CD4-positive, alpha-beta T cell treated with Interleukin-4 for 1 hour (primary cell): ENCODE measurements at places on chromosomes 7 and 10.
A peak's percentile ranks its signal among the peaks of the same experiment; 100 is the strongest.

- no peak for DNase-seq
Measured at GRCh38 chr7:91291902-91292301, 27.7 kb downstream of the FZD1 start.

- no peak for DNase-seq
Measured at GRCh38 chr10:77104459-77104980, 533.1 kb downstream of the KCNMA1 start.

- DNase-seq: no peak
Measured at GRCh38 chr10:126301701-126302475, 86.4 kb downstream of the ADAM12 start.

- DNase-seq: no peak
Measured at GRCh38 chr7:75066521-75066920, 7.1 kb downstream of the RCC1L start.

DNA sequence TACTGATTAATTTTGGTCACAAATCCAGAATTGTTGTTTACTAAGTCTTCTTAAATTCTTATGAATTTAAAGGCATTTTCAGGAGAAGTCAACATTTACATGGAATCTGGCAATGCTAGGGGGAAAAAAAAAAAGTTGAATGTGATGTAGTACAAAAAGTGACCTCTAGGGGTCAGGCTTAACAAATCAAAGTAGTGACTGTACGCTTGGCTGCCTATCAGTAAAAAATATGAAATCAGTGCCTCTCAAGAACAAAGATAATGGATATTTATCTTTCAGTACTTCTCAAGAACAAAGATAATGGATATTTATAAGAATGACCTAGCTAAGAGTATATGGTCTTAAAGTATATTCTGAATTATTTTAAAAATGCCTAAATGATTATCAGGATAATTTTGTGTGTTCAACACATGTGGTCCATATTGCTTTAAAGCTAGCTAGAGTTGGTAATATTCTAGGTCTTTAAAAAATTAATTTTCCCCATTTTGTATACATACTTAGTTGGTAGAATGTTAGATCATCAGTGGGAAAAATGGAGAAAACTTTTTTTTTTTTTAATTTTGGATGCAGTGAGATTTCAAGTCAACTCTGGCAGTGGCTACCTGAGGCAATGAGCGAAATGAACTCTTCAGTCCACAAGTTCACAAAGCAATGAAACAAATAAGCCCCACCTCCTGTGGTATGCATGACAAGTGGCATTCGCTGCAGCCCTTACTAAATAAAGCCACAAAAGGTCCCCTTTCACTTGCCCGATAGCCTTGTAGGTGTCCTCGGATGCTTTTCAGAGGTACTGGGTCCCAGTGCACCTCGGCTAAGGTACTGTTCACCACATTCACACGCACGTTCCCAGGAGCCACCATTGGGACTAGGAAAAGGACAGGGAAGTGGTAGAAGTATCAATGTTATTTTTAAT, 51.2 kb upstream of the LAMB4 start:
- DNase-seq: peak; percentile 34

GRCh38 chr10:23461557-23461956, 22.7 kb downstream of the OTUD1 start:
- no peak for DNase-seq

- DNase-seq: peak; percentile 68
Measured at GRCh38 chr7:24911213-24911603, 68.8 kb downstream of the OSBPL3 start.

DNA sequence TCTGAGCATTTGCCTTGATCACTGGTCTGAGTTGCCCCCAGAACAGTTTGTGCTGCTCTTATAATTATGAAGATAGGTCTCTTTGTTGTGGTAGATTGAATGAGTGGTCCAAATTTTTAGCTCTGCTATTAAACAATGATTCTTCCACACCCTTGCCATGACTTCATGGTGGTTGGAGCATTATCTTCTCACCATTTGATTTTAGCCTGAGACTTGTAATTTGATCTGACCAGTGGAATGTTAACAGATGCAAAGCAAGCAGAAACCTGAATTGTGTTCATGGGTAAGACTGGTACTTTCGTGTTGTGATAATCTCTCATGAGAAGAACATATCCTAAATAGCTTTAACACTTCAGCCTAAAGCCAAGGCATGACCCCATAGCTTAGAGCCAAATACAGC, 139.1 kb downstream of the TFPI2 start:
- DNase-seq: no peak

DNA sequence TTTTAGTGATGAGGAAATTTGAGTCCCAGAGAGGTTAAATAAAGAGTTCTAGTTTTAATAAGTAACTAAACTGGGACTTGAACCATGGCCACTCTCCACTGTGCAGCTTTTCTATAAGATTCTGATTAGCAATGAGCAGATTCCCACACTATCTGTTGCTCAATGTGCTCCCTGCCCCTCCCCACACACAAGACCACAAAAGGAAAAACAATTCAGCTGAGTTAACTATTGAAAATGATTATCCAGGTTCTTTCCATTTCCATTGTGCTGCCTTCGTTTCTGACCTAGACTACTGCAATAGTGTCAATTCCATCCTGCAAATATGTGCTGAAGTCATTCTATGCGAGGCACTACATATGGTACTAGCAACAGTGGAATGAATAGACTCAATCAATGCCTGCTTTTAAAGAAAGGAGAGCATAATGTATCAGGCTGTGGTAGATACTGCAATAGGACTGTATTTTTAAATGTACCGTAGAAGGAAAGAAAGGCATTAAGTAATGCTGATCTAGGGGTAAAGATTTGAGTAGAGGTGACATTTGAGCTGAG, 97.0 kb downstream of the SEMA3C start:
- no peak for DNase-seq

DNA sequence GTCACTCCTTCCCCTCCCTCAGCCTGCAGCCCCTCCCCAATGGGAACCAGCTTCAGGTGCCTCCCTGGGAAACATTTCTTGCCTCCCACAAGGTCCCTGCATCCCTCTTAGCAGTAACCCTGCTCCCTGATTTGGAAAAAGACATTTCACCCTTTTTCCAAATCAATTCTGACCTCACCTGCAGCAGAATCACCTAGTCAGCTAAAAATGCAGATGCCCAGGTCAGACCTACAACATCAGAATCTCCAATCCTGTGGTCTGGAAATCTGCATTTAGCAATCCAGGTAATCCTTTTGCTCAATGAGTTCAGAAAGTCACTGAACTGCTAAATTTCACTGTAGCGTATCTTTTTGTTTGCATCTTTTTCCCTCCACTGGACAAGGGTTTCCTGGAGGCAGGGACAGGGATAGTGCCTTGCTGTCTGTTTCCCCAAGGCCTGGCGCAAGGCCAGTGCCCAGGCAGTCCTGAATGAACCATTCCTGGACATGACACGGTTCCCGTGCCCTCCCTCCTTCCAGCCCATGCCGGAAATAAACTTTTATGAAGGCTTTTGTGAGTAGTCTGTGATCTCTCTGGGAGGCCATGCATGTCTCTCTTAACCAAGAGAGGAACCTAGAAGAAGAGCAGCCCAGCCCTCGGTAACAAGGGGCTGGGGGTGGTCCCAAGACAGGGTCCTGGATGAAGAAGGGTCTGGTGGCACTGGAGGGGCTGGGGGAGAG, 44.0 kb downstream of the COL13A1 start:
- no peak for DNase-seq

GRCh38 chr10:61301575-61301974, 151.6 kb downstream of the TMEM26 start:
- DNase-seq: no peak

GRCh38 chr10:59561477-59562121, 148.1 kb downstream of the SLC16A9 start:
- no peak for DNase-seq

DNA sequence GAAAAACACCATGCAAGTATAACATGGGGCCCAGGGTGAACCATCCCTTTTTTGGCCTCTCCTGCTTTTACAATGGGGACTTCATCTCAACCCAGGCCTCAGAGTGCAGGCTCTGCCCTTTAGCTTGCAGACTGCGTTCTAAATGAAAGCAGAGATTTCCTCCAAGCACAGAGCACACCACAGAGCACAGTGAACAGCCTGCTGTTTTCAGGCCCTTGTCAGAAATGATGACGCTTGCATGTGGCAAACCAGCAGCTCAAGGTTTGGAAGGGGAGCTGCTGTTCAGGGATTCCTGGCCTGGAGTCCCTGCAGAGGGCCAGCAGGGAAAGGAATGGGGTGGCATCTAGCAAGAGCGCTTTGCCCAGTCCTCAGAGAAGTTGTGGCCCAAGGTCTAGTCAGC, 167.3 kb upstream of the CDCA7L start:
- DNase-seq: no peak

- no peak for DNase-seq
Measured at GRCh38 chr7:116337800-116338199, 127.5 kb downstream of the TES start.

DNA sequence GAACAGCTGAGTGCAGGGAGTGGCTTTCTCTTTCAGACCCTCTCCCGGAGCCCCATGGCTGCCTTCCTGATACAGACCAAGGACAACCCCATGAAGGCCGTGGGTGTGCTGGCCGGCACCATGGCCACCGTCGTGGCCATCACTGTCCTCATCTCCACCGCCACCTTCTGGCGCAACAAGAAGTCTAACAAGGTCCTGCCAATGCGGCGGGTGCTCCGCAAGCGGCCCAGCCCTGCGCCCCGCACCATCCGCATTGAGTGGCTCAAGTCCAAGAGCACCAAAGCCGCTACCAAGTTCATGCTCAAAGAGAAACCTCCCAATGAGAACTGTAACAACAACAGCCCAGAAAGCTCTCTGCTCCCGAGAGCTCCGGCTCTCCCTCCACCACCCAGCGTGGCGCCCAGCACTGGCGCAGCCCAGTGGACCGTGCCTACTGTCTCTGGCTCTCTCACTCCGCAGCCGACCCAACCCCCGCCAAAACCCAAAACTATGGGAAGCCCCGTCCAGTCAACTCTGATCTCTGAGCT, 11.2 kb downstream of the LRIT2 start:
- no peak for DNase-seq

GRCh38 chr10:126127481-126128029, 231.2 kb downstream of the FANK1 start:
- DNase-seq: no peak

GRCh38 chr10:42149027-42149700, 489.2 kb downstream of the ZNF33B start:
- no peak for DNase-seq

DNA sequence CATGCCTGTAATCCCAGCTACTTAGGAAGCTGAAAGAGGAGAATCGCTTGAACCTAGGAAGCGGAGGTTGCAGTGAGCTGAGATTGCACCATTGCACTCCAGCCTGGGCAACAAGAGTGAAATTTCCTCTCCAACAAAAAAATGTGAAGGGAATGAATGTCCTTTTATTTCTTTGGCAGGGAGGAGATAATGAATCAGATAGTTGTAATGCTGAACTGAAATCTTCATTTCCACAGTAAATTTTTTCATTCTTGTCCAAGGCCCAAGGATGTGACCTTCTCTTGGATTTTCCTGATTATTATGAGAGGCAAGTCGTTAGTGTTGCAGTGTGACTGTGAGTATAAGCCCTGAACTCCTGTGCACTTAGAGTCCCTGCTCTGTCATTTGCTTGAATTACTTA, 13.6 kb downstream of the STAMBPL1 start:
- no peak for DNase-seq

GRCh38 chr10:7435674-7436073, 24.8 kb upstream of the SFMBT2 start:
- no peak for DNase-seq

DNA sequence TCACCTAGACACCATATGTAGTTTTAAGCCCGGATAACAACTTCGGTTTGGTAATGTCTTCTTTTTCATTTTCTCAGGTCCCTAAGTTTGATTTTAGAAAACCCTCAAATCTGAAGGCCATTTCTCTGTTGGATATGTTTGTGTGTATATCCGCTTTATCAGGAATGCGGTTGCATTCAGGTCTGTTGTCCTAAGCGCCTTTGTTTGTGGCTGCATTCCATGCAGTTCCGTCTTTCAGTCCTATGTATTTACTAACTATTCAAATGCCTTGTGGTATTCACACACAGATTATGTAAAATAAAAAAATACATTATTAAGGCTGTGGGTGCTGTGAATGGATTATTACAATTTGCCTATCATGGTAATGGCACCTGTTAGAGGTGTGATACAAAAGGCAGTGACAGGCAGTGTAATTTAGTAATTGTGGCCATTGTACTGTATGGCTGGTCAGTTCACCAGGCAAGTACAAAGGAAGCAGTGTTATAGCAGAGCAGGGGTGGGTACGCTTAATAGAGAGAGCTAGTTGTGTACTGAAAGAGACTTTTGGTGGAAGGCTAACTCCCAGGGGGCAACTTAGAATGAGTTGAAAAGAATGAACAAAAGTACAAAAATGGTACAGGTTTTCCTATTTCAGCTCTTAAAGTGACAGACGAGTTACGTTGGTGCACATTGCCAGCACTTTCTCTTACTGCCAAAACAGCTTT, 136.4 kb downstream of the VTI1A start:
- DNase-seq: no peak

- DNase-seq: no peak
Measured at GRCh38 chr10:89330537-89331212, 2.9 kb downstream of the IFIT3 start.

DNA sequence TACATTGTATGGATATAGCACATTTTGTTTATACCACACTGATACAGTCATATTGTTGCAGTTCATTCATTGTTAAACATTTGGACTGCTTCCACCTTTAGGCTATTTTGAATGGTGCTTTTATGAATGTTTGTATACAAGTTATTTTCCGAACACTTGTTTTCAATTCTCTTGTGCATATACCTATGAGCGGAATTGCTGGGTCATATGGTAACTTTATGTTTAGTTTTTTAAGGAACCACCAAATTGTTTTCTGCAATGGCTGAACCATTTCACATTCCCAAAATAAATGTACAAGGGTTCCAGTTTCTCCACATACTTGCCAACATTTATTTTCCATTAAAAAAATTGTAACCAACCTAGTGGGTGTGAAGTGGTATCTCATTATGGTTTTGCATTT, 4.0 kb upstream of the EXOC4 start:
- DNase-seq: no peak

DNA sequence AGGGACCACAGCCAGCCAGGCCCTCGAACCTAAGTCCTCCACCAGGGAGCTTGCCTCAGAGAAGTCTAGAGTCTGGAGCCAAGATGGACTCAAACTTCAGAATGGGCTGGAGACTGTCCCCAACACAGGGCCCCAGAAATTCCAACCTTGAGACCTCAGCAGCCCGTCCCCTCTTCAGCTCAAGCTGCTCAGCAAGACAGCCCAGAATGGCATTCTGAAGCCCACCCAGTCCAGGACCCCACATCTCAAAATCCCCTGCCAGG, 15.9 kb downstream of the KCNH2 start:
- DNase-seq: no peak

- DNase-seq: no peak
Measured at GRCh38 chr7:82141427-82141826, 302.1 kb downstream of the CACNA2D1 start.

- DNase-seq: no peak
Measured at GRCh38 chr10:106555599-106555998, 608.9 kb downstream of the SORCS1 start.

- DNase-seq: no peak
Measured at GRCh38 chr7:2116989-2117591, 115.7 kb downstream of the MAD1L1 start.

GRCh38 chr7:46139079-46139478, 218.0 kb upstream of the IGFBP3 start:
- no peak for DNase-seq
